Stimulated activated CD4-positive, alpha-beta T cell treated with anti-CD3 and anti-CD28 coated beads, Interleukin-12 subunit alpha, Interleukin-12 subunit beta, amount 100 ng/mL, for 24 hours (primary cell): ENCODE measurements at places on chromosomes 2 and 18.

- no peak for DNase-seq
Measured at GRCh38 chr2:194883711-194884110, 773.3 kb upstream of the SLC39A10 start.

DNA sequence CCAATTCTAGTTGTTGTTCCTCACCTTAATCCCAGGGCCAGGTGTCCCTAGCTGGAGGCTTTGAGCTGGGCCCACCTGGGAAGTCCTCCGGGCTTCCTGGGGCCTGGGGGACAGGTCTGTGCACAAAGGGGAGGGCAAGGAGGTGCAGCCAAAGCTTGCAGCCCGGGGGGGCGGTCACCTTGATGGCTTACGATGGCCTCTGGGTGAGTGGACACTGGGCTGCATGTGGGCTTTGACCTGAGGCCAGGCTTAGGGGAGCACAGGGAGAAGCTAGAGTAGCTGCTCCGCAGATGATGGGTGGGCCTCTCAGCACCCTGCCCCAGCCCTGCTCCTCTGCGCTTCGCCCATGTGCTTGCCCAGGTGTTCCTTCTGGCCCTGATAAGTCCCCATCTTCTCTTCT is 41.8 kb upstream of the HAAO start:
- no peak for DNase-seq

DNA sequence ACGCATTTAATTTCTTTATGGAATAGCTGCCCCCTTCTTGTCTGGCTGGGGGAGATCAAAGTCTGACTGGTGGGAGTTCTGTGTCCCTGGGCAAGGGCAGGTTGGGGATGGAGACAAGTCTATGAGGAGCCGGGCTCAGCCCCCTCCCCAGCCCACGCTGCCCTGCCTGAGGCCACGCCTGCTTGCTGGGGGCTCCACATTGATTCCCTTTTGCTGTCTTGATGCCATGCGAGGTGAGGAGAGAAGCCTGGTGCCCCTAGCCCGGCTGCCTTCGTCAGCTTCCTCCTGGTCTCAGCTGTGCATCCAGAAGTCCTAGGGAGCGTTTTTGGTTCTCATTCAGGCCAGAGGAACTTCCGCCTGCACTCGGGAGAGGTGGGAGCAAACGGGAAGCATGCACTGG is 247.9 kb downstream of the NDUFA10 start:
- DNase-seq = no peak

GRCh38 chr2:28357055-28357454 is 35.6 kb upstream of the FOSL2 start:
- DNase-seq = no peak

DNA sequence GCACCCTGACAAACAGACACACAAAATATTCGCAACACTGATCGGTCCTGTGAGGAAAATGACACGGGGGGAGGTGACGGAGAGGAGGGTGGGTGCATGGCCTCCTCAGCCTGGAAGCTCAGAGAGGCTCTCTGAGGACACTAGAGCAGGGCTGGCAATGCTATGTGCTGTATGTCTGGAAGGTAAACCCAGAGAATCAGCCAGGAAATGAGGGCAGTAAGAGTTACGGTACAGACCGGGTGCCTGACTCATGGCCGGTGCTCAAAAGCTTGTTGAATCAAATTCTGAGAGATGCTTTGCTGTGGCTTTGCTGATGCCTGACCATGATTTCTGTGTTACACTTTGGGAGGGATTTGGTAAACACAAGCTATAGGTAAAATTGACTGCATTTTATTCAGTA is 81.9 kb downstream of the CCDC93 start:
- DNase-seq = no peak

- no peak for DNase-seq
Measured at GRCh38 chr18:58828399-58829121, 36.1 kb upstream of the ZNF532 start.

DNA sequence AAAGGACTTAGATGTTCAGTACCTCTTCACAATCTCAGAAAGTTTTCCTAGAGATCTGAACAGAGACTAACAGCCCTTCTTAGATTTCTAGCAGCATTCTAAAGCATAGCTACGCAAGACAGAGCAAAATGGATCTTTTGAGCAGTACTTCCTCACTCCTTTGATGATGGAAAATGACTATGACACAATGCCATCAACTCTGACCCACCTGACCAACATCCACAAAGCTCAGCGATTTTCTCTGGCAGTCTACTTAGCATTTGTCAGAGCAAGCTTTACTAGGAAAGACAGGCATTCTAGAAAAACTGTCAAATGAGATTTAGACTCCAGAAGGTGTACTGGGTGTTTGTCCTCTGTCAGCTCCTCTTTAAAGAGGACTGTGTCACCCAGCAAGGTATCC is 180.9 kb upstream of the ACVR2A start:
- DNase-seq = no peak

DNA sequence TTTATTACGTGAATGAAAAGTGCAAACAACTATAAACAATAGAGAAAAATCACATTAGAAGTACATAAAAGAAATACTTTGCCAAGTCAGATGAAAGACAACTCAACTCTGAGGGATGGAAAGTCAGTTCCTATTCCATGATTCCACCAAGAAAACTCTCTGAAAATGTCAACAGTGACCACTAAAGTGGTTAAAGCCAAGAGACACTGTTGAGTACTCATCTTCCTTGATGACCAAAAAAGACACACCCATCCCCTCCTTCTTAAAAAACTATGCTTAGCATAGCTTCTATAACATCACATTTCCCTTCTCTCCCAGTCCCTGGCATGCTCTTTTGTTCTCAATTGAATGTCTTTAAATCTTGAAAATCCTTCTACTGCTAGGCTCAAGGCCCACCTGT is 160.0 kb downstream of the TCF4 start:
- DNase-seq = no peak

- no peak for DNase-seq
Measured at GRCh38 chr2:177053038-177053437, 159.6 kb upstream of the HNRNPA3 start.

GRCh38 chr2:196167666-196168065 is 3.7 kb downstream of the STK17B start:
- no peak for DNase-seq

DNA sequence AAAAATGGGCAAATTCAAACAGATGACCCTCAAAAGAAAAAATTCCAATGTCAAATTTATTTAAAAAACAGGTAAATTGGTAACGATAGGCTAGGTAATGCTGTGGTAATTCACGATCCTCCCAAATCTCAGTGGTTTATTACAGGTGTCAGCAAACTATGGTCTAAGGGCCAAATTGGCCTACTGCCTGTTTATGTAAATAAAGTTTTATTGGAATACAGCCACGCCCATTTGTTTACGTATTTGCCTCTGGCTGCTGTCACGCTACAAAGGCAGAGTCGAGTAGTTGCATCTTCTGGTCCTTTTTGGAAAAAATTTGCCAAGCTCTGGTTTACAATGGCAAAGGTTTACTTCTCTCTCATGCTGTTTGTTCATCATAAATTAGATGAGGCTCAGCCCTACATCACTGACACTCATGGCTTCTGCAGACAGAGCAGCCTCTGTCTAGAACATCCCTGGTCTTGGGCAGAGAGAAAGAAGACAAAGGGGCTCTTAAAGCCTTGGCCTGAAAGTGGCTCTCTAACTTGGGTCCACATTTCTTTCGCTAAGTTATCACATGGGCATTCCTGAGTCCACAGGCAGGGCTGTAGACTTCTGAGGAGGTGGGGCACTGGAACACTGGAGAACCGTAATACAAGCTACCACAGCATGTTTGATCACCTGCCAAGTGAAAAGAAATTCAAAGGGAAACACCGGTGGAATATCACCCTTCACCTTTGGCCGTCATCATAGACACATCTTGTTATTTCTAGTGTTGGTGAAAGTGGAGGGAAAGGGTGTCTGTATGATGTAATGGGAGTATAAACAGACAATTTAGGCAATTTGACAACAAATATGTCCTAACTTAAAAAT is 34.8 kb downstream of the SP110 start:
- no peak for DNase-seq

DNA sequence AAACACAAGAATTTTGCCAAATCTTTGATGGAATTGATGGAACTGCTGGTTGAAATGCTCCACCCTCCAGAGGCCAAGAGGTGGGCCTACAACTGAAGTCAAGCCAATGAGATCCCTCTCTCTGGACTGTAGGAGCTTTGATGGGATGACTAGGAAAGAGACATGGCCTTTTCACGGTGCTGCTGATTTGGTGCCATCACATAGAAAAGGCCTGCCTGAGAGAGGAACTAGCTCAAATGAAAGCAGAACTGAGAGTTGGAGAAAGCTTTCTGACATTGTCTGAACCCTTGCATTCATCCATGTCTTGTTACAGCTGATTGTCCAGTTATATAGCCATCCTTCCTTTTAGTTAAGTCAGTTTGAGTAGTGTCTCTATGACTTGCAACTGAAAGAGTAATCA is 283.8 kb upstream of the LYPD1 start:
- DNase-seq = no peak
